ENCODE measurements at places on chromosomes 1 and 21.

GRCh38 chr1:58621391-58621790, 44.3 kb upstream of the TACSTD2 start:
- no peak for DNase-seq

- no peak for DNase-seq
Measured at GRCh38 chr1:73953586-73953985, 244.4 kb downstream of the LRRIQ3 start.

GRCh38 chr1:33161061-33161681, 20.7 kb downstream of the TRIM62 start:
- no peak for DNase-seq

DNA sequence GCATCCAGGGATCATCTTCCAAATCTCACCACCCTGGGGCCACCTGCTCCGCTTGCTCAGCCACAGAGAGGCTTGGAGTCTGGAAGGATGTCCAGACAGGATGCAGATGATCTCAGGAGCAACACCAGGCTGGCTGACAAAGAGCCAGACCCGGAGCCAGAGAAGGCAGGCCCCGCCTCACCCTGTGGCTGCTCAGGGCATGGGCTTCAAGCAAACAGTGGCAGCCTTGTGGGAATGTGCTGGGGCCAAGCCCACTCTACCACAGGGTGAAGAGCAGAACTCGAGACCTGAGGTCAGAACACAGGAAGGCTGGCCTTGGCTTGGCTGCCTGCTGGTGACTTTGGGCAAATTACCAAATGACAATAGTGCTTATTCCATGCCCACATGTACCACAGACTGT, 45.5 kb downstream of the MRPL37 start:
- DNase-seq = no peak

- no peak for DNase-seq
Measured at GRCh38 chr1:96388421-96389310, 332.9 kb upstream of the PTBP2 start.

All from KG1 (cell line).